ENCODE measurements at places on chromosomes 16 and 17. TPM values are rescaled to one million over a fixed set of nuclear protein-coding genes. Genes with fewer than 3 reads are reported as not detected.

CYTH1 gene
- 16.2 TPM for total RNA-seq

ZNF19 gene
- 4.6 TPM for total RNA-seq

MYH13 gene
- total RNA-seq = not detected

TBC1D26 gene
- total RNA-seq = not detected

TMEM114 gene
- total RNA-seq = not detected

ZNF423 gene
- total RNA-seq = not detected

CHMP6 gene
- 18.8 TPM for total RNA-seq

PHF23 gene
- 54.4 TPM for total RNA-seq

SOX15 gene
- total RNA-seq = 0.60 TPM

NUDT16L1 gene
- total RNA-seq = 32.3 TPM

CAVIN1 gene
- total RNA-seq = 257 TPM

ITPRIPL2 gene
- 37.8 TPM for total RNA-seq

NKD1 gene
- total RNA-seq = 0.08 TPM

CHD9NB gene
- 0.30 TPM for total RNA-seq

Data from A375 (cell line).